Heart right ventricle (tissue), 16 donors: ENCODE measurements at places on chromosomes 5 and 9. TPM values are rescaled to one million over a fixed set of nuclear protein-coding genes. Genes with fewer than 3 reads are reported as not detected.

C5orf52 gene
- not detected for total RNA-seq

CCNO gene
- not detected for total RNA-seq

CDC25C gene
- not detected for total RNA-seq

CDKN2B gene
- 2.2 TPM for total RNA-seq

CCL21 gene
- total RNA-seq: 19.5 TPM

TAF11L12 gene
- total RNA-seq: not detected

FAM163B gene
- total RNA-seq: not detected

CAMK2A gene
- 17.5 TPM for total RNA-seq

NDUFS4 gene
- total RNA-seq: 162 TPM

GARIN3 gene
- not detected for total RNA-seq

PSMB7 gene
- total RNA-seq: 148 TPM

GZMA gene
- 0.26 TPM for total RNA-seq

QRFP gene
- not detected for total RNA-seq
